ENCODE measurements at places on chromosomes 16 and 17.

DNA sequence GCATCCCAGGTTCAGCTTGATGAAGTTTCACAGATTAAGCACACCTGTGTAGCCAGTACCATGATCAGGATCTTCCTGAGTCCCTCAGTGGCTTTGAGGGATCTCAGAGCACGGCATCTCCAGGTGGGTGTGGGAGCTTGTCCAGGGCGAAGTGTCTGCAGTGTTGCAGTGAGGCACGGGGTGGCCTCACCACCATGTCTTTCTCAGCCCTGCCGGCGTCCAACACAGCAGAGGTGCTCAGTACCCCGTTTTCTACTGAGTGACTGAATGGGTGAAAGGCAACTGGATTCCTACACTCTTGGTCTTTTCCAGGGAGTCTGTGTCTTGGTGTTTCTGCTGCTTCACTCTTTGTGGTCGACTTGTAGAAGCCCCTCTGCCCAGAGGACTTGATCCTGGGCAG lies 63.7 kb downstream of the MPRIP start:
- no peak for DNase-seq

GRCh38 chr16:64238571-64238970 lies 883.3 kb downstream of the CDH11 start:
- DNase-seq = no peak

DNA sequence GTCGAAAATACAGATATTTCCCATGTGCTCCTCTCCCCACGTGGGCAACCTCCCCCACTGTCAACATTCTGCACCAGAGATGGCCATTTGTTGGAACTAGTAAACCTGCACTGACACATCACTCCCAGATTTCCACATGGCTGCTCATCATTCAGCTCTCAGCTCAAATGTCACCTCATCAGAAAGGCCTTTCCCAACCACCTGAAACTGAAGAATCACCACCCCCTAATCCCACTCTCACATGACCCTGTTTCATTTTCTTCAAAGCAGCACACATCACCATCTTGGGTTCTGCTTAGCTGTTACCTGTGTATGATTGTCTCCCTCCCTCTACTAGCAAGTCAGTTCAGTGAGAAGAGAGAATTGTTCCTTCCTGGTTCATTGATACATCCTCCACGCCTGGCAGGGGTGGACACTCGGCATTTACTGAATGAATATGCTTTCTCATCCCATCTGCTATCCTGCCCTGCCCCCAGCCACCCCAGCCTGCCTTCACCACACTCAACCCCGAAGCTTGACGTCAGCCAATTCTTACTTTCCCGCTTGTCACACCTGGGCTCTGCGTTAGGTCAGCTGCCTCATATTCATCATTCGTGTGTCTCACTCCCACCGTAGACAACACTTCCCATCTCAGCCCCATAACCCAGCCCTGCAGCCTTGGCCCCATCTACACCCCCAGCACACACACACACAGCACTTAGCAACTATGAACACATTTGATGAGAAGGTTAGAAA lies 1.5 kb downstream of the C17orf114 start:
- no peak for DNase-seq

DNA sequence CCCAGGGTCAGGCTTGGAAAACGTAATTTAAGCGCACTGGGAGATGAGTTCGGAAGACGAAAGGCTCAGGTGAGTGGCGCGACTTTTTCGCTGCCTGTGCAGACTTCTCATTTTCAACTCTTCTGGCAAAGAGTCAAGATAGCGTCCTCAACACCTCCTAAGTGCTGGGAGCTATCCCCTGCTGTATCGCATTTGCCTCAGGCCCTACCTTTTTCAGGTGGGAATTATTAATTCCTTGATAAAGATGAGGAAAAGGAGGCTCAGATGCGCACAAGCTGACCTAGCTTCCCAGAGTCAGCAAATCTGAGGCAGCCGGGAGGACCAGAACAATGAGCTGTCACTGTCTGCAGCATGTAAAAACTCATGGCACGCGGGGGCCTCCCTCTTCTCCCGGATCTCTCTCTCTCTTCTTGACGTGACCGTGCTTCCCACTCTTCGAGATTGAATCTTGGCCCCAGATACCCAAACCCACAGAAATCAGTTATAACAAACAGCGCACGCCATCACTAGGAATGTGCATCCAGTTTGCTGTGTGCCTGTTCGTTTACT lies 512 bp upstream of the ADAMTS18 start:
- DNase-seq = no peak

- DNase-seq = no peak
These were observed 1.4 kb upstream of the SPNS2 start for GRCh38 chr17:4497101-4497824.

DNA sequence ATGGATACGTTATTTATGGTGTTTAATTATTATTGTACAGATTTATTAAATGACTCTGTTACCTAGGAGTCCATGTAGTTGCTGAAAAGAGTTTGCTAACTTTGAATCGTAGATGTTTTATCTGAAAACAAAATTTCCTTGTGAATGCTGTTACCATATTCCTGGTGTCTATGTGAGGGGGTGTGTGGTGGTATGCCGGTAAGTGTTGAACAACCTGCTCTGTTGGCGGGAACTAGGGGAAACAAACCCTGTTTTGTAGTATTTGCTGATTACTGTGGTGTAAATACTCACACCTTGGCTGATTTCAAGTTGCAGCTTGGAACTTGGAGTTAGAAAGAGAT lies 386.4 kb downstream of the WWOX start:
- no peak for DNase-seq

DNA sequence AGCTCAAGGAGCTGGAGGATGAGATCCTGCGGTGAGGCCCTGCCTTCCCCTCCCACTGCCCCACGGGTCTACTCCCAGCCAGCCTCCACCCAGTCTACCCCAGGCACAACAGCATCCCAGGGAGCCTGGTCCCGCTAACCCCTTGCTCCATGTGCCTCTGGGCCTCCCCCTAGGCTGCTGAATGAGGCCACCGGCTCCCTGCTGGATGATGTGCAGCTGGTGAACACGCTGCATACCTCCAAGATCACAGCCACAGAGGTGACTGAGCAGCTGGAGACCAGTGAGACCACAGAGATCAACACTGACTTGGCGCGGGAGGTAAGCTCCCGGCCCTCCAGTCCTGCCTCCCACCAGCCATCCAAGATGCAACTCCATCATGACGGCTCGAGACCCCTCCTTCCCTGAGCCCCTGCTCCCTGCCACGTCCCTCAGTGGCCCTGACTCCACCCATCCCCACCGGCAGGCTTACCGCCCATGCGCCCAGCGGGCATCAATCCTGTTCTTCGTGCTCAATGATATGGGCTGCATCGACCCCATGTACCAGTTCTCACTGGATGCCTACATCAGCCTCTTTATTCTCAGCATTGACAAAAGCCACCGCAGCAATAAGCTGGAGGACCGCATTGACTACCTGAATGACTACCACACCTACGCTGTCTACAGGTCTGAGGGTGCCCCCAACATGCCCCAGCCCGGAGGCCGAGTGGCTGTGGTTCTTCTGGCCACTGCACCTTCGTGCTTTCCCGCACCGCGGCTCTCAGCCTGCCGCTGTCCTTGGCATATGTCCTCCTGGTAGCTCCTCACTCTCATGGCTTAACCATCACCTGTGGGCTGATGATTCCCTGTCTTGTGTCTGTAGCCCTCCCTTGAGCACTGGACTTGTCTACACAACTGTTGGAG lies 15.0 kb upstream of the KDM6B start:
- DNase-seq = no peak

DNA sequence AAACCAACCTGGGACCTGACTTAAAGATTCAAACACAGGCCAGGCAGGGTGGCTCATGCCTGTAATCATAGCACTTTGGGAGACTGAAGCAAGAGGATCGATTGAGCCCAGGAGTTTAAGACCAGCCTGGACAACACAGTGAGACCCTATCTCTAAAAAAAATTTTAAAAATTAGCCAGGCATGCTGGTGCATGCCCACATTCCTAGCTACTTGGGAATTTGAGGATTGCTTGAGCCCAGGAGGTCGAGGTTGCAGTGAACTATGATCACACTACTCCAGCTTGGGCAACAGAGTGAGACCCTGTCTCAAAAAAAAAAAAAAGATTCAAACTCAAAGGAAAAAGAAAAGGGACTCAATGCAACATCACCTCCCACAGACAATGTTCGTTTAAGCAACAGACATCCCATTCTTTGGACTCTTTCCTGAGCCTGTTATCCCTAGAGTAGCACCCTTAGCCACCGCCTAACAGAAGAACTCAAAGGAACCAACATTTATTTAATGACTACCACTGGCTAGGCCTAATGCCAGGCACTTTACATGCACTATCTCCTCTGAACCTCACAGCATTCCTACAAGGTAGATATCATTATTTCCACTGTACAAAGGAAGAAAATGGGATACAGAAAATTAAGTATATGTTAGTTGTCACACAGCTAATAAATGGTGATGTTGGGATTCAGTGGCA lies 12.7 kb downstream of the MYO18A start:
- no peak for DNase-seq

- DNase-seq = no peak
These were observed 180.6 kb downstream of the FOXL1 start for GRCh38 chr16:86758932-86759331.

DNA sequence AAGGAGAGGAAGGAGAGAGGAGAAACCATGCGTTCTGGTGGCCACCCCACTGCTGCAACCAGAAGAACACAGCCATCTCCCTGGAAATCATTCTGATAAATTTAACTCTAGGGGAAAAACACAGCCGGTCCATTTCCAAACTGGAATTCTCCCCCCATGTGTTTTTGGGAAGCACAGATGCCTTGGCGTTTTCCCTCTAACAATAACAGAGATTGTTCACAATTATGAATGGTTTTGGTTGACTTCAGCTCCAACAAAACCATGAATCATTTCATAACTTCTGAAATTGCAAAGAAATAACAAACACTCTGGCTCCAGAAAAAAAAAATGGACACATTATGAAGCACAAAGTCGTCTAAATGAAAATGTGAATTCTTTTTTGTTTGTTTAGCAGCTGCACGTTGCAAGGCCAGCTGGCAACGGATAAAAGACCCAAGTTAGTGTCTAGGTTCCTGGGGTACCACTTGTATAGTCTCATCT lies 46.2 kb downstream of the GNAO1 start:
- DNase-seq = no peak

- no peak for DNase-seq
These were observed 6.0 kb downstream of the ATXN1L start for GRCh38 chr16:71851746-71852145.

DNA sequence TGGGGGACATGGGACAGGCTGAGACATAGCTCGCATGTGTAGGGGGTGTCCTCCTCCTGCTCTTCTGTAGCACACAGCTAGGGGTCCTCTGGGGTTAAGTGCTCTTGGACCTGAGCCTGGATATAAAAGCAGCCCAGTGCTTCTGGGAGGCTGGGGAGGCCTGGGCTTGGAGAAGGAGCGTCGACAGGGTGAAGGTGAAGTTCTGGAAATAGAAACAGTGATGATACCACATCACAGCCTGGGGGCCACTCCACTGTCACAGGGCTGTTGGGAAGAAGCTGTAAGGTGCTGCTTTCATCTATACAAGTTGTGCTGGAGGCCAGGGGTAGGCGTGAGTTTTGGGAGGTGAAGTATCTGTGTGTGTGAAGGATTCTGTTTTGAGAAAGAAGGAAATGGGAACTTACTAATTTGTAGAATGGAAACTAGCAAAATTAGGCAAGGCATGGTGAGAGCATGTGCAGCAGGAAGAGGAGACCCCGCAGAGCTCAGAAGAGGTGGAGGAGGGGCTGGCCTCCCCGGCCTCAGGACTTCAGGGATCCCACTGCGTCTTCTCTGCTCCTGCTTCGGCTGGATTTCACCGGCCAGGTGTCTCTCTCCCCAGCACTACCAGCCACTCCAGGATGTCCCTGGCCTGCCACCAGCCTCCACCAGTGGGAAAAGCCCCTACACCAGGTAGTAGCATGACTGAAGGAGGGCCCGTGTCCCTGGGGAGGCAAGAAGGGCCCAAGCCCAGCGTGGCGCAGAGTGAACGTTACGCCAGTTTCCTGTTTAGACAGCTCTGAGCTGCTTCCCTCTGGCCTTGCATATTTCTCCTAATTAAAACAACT lies 19.4 kb downstream of the PLCG2 start:
- peak; percentile 76 for DNase-seq

- DNase-seq = no peak
These were observed 19.2 kb upstream of the CACNG4 start for GRCh38 chr17:66945147-66945835.

DNA sequence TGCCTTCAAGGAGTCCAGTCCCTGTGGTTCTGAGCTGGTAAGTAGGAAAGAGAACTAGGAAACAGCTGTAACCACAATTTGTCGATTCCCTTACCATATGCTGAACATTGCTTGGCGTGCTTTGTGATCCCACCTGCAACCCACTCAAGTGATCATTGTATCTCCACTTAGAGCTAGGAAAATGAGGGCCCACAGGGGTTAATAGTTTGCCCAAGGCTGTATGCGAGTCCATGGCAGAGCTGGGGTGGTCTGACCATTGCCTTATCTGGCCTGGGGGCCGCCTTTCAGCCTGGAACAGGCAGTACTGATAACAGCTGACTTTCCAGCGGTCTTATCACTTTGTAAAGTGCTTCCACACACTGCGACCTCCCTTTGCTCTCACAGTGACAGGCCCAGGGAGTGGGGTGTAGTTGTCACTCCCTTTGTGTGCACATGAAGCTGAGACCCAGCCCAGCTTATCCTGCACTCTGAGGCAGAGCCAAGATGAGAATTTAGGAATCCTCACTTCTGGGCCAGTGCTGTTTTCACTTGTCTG lies 9.8 kb downstream of the MYL4 start:
- DNase-seq = no peak

GRCh38 chr16:66422366-66422765 lies 4.7 kb upstream of the BEAN1 start:
- no peak for DNase-seq

DNA sequence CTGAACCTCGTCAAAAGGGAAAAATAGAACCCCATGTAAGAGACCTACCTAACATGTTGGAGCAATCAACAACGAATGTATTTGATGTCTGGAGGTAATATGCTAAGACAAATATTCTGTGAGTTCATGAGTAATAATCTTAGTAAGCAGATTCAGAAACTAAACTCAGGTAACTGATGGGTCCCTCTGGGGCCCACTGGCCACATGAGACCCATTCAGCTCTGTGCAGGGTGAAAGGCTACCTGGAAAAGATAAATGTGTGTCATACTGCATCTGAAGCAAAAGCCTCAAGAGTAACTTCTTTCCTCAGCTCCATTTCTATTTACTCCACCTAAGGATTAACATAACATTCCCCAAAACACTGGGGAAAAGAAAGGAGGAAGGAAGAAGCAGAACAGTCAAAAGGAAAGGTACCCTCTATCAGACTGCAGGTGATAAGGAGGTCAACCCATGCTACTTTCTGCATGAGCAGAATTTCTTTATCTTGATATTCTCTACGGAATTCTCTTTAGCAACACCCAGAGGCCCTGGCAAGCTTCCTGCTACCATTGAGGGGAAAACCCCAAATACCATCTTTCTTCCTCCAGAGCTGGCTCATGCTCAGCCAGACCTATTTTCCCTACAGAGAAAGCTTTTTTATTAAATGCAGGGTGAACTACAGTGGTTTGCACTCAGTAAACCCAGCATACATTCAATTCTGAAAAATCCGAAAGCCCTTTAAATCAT lies 37.7 kb upstream of the ABCA6 start:
- DNase-seq = no peak

- DNase-seq = no peak
These were observed 27.1 kb downstream of the ZNF652 start for GRCh38 chr17:49334744-49335512.

GRCh38 chr16:1972490-1972877 lies 631 bp downstream of the TBL3 start:
- peak; percentile 35 for DNase-seq

GRCh38 chr17:75611851-75612429 lies 21.3 kb upstream of the SMIM5 start:
- DNase-seq = no peak
